Activated CD4-positive, CD25-positive, alpha-beta regulatory T cell treated with anti-CD3 and anti-CD28 coated beads, Interleukin-2, amount 50 U/mL, for 72 hours (primary cell): ENCODE measurements at places on chromosomes 7 and 10.

DNA sequence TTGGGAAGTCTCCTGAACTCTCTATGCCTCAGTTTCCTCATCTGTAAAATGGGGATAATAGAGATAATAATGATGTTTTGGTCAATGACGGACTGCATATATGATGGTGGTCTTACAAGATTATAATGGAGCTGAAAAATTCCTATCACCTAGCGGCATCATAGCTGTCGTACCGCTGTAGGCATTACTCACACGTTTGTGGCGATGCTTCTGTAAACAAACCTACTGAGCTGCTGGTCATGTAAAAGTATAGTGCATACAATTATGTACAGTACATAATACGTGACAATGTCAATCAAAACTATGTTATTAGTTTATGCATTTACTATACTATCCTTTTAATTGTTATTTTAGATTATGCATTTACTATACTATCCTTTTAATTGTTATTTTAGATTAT lies 339.1 kb upstream of the NPVF start:
- no peak for DNase-seq

DNA sequence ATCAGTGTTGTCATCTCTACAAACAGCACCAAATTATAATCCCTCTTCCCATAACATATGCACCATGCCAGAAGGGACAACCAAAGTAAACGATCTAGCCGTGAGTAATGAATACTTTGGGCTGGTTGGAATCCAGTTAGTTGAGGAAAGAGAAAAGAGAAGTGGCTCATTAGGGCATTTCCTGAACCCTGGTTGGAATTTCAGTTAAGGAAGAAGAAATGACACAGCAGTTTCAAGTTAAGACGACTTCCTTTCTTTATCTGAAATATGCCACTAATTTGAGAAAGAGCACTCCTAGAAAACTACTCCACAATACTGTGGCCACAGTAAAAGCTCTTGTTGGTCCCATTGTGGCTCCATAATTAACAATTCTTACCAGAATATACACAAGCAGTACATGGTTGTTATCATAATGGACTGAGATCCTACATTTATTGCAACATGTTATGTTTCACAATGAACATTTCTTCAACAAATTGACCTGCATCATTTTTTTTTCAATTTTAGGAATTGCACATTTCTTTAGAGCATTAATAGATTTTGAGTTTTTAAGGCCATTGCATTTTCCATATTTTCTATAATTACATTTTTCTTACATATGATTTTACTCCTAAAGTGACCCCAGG lies at the start of gene TFEC:
TFEC (minus strand) TSS at position 113 of the 626 bp plus-strand sequence. CDS start 46,322 bp downstream, outside the sequence.
- no peak for DNase-seq

DNA sequence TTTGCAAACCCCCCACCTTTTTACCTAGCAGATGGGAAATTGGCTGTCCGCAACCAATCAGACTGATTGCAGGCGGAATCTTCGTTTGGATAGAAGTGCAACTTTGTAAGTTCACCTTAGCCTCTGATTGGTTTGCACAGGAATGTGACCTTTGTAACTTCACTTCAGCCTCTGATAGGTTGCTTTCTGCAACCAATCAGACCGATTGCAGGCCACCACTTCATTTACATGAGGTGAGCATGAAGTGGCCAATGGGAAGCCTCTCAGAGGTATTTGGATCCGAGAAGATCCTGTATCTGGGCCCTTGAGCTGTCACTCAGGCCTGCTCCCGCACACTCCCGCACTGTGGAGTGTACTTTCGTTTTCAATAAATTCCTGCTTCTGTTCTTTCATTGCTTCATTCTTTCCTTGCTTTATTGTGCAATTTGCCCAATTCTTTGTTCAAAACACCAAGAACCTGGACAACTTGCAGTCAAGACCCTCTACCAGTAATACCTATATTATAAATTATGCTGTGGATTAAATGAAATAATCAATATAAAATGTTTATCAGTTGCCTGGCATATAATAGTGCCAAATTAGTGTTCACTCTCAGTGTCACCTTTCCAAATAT lies 491.4 kb downstream of the PLXNA4 start:
- no peak for DNase-seq

DNA sequence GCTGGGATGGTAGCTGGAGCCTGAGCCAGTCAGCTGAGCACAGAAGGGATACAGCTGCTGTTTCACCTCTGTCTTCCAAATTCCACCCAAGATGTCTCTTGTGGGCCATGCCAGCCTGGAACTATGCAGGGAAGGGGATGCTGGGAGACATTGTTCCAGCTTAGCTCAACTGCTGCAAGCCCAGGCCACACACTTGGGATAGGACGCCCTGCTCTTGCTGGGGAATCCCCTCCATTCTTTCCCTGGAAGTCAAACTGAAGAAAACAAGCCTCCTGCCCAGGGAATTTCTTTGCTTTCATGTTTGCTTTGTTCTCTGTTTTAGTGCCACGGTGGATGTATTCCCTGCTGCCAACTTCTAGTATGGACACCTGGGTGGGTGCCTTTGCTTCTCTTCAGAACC lies 55.2 kb upstream of the CDK13 start:
- DNase-seq = no peak

GRCh38 chr7:148905093-148905666 lies 21.1 kb upstream of the EZH2 start:
- DNase-seq = no peak

- DNase-seq = no peak
Observed at GRCh38 chr7:78164459-78164858, 365.9 kb downstream of the PHTF2 start.

DNA sequence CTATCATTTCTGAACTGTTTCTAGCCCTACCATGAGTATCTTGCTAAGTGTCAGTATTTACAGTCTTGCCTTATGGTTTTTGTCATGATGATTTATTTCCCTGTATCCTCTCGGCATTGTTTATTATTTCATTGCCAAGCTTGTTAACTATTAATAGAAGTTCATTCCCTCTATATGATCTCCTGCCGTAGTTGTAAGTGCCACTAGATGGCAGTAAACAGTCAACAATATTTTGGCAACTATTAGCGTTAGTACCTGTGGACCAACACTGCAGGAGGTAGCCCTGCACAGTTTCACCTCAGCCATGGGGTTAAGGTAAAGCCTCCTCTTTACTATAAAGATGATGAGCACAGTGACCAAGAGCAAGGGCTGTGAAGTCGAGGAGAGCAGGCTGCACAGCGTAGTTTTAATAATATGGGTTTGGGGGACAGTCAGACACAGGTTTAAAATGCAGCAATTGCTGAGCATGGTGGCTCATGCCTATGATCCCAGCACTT lies 26.1 kb upstream of the CCNJ start:
- no peak for DNase-seq

GRCh38 chr7:151859948-151860685 lies 16.8 kb downstream of the PRKAG2 start:
- no peak for DNase-seq

- DNase-seq = no peak
Observed at GRCh38 chr10:115209133-115209532, 116.0 kb downstream of the ATRNL1 start.

GRCh38 chr10:63474488-63474887 lies 8.7 kb upstream of the JMJD1C start:
- DNase-seq = no peak

GRCh38 chr10:131231965-131232541 lies 79.5 kb downstream of the TCERG1L start:
- DNase-seq = no peak

- DNase-seq = no peak
Observed at GRCh38 chr7:98116656-98117461, 10.2 kb downstream of the LMTK2 start.

DNA sequence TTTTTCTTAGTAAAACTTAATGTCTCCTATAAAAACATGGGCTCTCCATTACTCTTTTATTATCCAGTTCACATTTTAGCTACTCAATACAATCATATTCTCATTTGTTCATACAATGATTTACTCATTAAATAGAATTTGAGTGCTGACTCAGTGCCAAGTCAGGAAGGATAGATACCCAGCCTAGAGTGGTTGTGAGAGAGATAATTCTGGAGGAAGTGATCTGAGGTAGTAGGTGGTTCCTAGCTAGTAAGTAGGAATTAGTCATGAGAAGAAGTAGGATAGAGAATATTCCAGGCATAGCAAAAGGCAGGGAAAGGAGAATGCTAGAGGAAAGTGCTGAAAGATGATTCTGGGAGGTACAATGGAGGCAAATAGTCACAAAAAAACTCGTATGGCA lies 133.5 kb upstream of the MBL2 start:
- DNase-seq = no peak

GRCh38 chr7:68691261-68692216 lies 906.7 kb upstream of the AUTS2 start:
- no peak for DNase-seq

DNA sequence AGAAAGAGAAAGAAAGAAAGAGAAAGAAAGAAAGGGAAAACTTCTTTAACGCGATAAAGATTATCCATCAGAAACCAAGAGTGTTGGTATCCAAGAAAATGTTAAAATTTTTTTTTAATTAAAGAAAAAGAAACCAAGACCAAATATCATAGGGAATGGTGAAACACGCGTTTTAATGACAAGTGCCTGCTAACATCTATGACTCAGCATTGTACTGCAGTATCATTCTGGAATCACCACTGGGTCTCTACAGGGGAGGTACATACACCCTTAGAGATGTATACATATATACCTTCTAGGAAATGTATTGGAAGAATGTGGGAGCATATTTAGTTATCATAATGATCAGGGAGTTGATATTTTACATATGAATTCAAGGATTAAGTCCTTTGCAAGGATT lies 32.1 kb upstream of the PIK3AP1 start:
- no peak for DNase-seq

- no peak for DNase-seq
Observed at GRCh38 chr10:43706166-43706565, 57.5 kb upstream of the ZNF32 start.

DNA sequence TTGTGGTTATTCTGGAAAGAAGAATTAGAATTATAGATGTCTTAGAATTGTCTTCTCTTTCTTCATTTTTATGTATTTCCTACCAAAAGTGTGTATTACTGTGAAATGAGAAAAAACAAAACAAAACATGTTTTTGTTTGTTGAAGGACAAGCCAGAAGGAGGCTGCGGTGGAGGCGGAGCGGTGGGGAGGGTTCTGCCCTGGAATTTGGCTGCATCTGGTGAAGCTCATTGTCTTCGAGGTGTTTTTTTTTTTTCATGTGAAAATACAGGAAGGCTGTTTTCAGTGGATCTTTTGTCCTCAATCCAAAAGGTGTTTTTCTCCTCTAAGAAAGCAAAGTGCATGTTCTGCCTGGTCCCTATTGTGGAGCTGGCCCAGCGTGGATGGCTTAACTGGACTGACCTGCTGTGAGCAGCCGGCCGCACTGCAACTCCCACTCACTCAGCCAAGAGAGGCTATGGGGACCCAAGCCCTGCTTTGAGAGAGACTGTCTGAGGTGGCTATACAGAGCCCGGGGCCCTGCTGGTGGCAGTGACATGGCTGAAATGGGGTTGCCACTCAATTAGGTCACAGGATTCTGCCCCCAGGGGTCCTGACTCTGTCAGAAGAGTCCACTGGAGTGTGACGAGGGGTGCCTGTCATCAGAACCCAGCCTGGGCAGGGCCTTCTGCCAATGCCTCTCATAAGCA lies 184.9 kb upstream of the MKI67 start:
- no peak for DNase-seq

DNA sequence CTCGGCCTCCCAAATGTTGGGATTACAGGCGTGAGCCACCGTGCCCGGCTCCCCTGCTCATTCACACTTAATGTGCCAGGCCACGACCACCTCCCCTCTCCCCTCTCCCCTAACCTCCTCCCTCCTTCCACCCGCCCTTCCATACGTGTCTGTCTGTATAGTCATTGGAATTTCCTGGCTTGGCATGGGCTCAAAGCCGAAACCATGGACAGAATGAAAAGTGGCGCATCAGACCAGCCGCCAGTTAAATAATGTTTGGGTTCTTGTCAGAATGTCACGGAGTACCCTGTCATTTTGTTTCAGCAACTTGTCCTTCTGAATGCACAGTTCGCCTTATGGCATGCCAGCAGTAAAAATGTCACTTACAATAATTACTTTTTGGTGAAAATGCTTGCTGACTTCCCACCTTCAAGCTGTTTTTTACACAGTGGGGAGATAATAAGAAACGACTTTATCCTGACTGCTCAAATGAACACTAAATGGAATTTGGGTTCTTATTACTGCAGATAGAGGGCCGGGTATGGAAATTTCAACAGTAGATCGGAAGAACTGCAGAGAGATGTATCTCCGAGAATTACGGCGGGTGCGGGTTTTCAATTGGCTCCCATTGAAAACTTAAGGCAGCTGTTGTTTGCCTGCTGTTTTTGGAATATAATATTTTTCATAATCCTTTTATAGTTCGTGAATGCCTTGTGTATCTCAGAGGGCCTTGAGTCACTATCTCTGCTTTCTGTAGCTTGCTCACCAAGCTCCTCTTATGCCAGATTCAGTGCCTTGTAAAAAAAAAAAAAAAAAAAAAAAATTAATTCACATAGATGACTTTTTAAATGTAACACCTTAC lies 65.5 kb upstream of the SH2B2 start:
- no peak for DNase-seq

GRCh38 chr7:1060315-1061072 lies 16.1 kb downstream of the GPR146 start:
- DNase-seq = no peak

DNA sequence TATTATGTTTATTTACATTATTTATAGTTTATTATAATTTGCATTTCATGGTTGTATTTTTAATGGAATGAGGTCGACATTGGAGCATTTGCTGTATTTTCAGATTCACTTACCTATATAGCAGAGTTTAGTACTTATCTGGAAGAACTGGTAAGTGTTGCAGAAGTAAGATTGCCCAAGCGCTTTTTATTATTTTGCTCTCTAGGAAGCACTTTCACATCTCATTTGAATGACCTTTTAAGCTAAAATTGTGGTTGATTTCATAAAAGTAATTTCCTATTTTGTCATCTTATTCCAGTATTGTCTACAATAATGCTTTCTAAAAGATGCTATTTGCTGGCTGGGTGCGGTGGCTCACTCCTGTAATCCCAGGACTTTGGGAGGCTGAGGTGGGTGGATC lies 28.6 kb downstream of the SEC61A2 start:
- no peak for DNase-seq

DNA sequence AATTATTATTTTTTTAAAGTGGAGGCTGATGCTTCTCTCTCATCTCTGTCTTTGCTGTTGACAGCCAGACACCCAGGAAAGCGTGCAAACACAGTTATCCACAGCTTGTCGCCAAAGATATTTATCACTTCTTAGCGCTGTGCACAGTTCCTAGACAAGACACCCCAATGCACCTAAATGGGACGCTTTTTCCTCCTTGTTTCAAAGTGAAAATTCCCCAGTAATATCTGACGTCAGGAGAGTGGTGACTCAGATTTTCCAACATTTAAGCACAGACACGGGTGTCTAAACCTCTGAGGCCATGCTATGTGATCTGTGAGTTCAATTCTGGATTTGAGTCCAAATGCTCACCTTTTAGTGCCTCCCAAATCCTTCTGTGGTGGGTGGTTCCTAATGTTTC lies 151.6 kb downstream of the EMX2 start:
- DNase-seq = no peak

- DNase-seq = no peak
Observed at GRCh38 chr7:69426705-69427104, 171.6 kb upstream of the AUTS2 start.

DNA sequence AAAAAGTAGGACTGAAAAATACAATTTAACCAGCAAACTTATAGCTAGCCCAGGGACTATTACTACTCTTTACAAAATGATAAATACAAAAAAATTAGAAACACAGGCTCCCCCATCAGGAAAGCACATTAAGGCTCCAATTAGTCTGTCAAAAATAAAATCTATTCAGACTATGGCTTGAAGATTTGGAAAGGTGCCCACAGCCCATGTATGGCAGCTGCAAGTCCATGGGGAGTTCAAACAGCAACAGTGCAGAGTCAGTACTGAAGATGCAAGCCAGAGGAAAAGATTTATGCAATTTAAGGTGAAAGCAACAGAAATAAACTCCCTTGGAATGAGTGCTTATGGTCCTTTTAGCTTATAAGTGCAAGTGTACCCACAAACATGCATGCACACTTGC lies 29.7 kb downstream of the IMMP2L start:
- no peak for DNase-seq
